ENCODE measurements at places on chromosomes 5 and 9.

DNA sequence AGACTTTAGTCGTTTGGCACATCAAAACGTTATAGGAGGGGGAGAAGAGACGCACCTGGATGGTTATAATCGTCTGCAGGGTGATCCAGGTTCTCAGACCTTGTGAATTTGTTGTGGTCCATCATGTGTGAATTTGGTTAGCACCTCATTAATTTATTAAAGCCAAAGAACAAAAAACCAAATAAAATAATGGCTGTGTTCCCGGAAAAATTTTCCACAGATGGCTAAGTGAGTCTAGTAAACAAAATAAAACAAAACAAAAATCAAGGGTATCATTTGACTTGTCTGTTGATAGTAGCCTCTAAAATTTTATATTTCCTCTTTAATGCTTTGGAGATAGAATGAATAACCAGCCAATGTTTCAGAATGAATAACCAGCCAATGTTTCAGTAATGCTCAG, 119.7 kb downstream of the ACTBL2 start:
- no peak for DNase-seq

DNA sequence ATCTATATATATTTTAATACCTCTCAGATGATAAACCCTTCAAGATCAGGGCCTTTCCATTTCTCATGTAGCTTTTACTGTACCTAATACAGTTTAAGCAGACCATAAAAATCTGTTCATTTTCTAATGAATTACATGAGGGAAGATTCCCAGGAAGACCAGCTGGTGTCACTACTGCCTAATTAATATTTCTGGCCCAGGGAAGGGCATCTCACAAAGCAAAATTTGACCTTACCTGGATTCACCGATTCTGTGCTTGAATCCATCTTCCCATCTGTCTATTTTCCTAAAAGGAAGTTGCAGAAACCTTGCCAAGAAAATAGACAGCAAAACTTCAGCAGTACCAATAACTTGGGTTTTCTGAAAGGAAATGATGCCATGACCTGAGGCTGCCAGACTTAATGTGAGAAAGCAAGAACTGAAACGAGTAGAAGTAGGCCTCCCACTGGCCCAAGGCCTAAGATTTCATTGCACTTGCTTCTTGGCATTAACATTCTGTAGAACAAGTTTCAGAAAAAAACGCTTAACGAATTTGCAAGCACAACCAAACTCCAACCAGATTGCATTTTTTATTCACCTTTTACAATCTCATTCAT, 83.0 kb upstream of the GLIS3 start:
- peak; percentile 38 for DNase-seq

- no peak for DNase-seq
Observed at GRCh38 chr9:4831944-4832343, 39.2 kb downstream of the RCL1 start.

- DNase-seq, result no peak
Observed at GRCh38 chr9:4886698-4887097, 94.0 kb downstream of the RCL1 start.

DNA sequence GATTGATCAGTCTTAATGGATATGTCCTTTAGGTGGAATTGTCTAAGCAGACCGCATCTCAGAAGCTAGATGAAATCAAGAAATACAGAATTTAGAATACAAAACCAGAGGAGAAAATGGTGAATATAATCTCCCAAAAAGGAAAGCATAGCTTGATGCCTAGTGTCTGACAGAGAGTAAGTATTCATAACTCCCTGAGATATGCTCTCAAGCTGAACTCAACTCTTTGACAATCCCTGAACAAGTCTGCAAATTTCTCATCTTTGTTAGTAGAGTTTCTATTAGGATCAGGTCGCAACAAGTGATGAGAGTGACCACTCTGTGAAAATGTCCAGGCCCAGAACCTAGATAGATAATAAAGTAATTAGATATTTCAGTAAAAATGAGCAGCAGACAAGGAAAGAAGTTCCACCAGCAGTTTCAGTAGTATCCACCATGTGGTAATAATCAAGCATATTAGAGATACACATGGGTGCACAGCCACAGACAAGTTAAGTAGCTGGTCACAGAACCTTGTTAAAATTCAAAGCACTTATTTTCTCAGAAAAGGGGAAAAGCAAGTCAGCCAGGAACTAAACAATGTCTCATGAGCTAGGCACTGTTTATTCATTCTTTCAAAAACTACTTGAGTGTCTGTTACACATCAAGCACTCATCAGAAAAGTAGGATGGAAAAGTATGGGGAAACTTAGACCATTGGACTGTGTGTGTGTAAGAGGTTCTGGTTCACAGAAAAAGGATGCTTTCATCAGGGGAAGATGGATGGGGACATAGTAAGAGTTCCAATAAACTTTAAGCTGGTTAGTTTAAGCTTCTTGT, 481.5 kb upstream of the TUSC1 start:
- DNase-seq, result no peak

GRCh38 chr9:131337131-131337848, 47.8 kb downstream of the PLPP7 start:
- no peak for DNase-seq

Measured in iPS-NIHi11 (cell line).